ENCODE measurements at places on chromosomes 6 and 20.
A peak's percentile ranks its signal among the peaks of the same experiment; 100 is the strongest.

DNA sequence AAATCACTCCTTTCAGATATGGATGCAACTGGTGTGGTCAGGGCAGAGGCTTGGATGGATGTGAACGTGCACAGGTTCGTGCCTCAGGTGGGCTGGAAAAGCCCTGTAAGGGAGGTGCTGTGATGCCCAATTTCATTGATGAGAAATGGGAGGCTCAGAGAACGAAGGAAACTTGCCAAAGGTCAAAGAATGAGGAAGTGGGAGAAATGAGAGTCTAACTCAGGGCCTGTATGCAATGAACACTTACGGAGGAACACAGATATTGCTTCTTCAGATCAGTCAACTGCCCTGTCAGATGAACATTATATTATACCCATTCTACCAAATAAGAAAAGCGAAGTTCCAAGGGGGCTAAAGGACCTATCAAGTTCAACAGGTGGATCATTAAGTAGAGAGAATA, 134.7 kb downstream of the RCAN2 start:
- DNase-seq, result no peak

DNA sequence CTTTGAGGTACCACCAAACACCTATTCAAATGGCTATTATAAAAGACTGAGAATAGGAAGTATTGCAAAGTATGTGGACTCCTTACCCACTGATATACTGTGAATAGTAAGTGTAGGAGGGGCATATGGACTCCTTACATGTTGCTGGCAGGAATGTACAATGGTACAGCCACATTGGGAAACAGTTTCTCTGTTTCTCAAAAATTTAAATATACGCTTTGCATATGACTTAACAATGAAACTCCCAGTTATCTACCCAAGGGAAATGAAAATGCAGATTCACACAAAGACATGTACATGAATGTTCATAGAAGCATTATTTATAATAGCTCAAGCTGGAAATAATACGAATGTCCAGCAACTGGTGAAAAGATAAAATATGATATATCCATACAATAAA, 5.5 kb upstream of the ENPP1 start:
- no peak for DNase-seq

- no peak for DNase-seq
Measured at GRCh38 chr6:169839493-169839892, 88.1 kb downstream of the ERMARD start.

DNA sequence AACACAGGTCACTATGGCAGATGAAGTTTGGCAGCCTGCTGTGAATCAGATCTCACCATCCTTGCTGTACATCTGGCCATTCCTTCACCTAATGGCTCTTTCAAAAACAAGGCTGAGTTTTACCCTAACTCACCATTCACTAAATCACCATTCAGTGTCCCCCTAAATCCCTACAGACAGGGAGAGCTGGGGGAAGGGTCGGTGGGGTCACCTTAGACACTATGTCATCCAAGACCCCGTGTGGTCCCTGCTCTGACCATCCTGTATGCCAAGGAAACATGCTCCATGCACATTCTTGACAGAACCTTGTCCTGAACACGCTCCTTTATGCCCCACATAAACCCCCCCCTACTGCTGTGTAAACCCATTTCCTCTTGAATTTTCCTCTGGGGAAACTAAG, 31.8 kb upstream of the IL17A start:
- DNase-seq, result no peak

- DNase-seq, result no peak
Measured at GRCh38 chr6:45488889-45489288, 111.2 kb upstream of the SUPT3H start.

GRCh38 chr20:56289652-56290051, 41.1 kb downstream of the MC3R start:
- no peak for DNase-seq

DNA sequence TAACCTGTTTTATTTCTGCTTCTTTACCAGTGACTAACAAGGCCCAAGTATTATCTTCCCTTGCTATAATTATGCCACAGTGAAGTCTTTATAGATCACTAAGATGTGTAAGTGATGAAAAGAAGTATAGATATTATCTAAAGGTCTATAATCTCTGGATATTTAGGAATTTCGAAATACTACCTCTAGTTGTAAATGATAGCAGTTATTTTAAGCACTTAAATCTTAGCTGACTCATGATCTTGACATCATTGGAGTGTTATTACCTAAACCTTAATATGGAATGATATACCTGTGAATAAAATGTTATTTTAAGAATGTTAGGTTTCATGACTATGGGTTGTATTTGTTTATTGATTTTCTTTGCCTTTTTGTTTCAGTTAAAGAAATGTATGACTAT, 31.5 kb downstream of the CDC40 start:
- DNase-seq, result no peak

DNA sequence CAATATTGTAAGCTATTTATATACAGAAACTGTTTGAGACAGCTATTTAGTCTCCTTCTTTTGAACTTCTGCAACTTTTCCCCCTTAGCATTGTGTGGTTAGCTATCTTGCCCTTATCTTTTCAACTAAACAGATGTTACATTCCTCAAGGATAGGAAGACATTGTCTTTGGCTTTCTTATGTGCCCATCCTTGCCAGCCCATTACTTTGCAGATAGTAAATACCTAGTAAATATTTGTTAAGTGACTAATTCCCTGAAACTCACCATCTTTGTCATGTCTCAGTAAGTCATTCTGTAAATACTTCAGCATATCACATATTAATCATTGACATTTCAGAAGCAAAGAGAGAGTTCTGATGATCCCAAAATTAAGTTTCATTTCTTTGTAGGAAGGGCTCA, 69.1 kb upstream of the FLRT3 start:
- DNase-seq, result no peak

DNA sequence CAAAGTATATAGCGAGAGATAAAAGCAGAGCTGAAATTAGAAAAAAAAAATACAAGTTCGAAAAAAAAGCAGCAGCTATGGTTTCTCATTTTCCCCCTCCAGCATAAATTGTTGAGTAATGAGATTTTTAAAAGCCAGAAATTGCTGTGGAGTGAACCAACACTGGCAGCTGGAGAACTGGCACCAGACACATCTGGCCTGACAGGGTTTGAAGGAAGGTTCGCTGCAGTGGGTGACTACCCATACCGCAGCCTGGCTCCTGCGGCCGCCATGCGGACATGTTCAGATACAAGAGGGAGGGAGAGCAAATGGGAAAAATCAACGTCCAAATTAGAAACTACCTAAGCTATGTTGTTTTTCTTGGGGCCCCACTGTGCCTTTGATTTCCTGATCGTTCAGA, 3.3 kb downstream of the APCDD1L start:
- no peak for DNase-seq

DNA sequence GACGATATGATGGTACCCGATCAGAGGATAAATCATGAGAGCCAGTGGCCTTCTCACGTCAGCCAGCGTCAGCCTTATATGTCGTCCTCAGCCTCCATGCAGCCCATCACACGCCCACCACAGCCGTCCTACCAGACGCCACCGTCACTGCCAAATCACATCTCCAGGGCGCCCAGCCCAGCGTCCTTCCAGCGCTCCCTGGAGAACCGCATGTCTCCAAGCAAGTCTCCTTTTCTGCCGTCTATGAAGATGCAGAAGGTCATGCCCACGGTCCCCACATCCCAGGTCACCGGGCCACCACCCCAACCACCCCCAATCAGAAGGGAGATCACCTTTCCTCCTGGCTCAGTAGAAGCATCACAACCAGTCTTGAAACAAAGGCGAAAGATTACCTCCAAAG, 122.2 kb downstream of the TMEM242 start:
- DNase-seq, result no peak

GRCh38 chr6:75283907-75284631, 523 bp downstream of the TMEM30A start:
- no peak for DNase-seq

DNA sequence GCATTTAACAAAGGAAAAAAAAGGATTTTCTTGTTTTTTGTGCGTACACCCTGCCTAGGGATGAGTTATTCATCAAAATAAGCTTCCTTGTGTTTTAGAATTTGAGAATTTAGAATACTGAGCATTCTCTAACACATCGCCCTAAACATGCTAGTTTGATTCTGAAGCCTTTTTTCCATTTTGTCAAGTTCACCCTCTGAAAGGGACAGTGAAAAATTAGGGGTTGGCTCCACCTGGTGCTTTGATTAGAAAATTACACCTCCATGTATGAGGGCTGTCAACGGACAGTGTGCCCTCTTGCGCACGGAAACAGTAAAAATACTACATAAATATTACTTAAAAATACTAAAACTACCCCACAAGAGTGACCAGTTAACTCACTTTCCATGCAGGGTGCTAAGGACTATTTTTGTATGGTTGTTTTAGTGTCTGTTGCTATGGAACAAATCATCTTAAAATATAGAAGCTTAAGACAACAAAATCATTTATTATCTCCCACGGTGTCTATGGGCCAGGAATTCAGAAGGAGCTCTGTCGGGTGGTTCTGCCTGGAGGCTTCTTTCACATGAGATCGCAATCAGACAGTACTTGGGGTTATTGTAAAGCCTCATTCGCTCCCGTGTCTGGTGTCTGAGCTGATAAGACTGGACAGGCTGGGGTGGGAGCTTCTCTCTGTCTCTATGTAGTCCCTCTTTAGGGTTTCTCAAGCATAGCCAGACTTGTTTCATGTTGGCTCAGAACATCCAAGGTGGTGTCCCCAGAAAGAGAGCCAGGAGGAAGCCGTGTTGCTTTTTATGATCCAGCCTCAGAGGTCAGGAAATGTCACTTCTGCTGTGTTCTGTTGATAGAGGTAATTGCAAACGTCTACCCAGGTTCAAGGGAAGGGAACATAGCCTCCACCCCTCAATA, 41.1 kb upstream of the TMEM170B start:
- peak; percentile 48 for DNase-seq

- no peak for DNase-seq
Measured at GRCh38 chr20:35232575-35232974, 6.1 kb downstream of the MMP24 start.

- no peak for DNase-seq
Measured at GRCh38 chr20:52655395-52655794, 316.8 kb upstream of the TSHZ2 start.

DNA sequence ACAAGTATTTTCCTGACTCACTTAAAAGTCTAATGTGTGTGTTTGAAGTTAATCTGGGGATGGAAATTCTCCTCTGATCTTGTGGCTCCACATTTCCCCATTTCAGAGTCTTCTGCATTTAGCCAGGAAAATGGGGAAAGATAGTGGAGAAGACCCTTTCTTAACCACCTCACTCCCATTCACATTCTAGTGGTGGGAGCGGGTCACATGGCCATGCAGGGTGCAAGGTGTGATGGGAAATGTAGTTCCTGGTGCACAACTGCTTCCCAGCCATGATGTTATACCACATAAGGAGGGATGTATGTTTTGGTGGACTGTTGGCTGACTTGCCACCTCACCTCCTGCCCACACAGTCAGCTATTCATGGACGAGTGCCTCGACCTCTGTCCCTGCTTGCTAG, 61.8 kb downstream of the BANF2 start:
- DNase-seq, result no peak

DNA sequence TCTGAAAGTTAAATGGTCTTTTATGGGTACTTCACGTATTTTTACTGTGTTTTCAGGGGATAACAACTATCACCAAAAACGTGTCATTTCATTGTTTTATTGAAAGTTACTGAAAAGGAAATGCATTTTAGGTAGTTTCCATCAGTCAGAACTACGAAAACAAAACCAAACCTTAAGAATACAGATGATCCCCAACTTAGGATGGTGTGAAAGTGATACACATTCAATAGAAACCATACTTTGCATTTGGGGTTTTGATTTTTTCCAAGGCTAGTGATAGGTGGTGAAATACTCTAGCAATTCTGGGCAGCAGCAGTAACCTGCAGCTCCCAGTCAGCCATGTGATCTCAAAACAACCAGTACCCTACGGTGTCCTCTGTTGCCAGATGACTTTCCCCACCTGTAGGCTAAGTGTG, 25.9 kb upstream of the EFHC1 start:
- no peak for DNase-seq

- no peak for DNase-seq
Measured at GRCh38 chr20:21518292-21518991, 4.6 kb upstream of the NKX2-2 start.

DNA sequence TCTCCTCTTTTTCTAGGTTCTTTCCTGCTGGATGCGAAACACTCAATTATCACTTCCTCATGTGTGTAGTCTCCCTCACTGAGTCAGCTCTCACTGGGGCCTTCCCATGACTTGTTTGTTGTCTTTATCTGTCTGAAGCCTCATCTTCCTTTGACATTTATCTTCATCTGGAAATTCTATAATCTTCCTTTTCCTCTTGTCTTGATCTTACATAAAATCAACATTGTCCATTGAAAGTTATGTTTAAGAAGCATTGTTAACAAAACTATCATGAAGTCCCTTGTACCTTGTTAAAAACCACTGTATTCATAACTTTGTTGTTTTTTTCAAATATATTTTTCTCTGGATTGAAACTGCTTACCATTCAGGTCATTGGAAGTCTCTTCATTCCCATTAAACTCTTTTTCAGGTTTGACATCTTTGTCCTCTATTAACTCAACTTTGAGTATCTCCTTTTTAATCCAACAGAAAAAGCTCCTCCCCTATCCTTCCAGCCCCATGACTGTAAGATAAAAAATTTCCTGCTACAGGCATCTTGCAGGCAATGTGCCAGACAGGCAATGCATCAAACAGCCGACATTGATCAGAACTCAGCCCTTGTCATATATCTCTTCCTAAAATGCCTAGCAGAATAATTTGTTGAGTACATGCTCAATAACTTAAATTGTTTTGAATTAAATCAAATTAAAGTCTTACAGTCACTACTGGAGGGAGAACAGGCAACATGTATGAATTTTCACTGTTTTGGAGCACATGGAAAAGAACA, 34.8 kb downstream of the MYLIP start:
- DNase-seq, result no peak

DNA sequence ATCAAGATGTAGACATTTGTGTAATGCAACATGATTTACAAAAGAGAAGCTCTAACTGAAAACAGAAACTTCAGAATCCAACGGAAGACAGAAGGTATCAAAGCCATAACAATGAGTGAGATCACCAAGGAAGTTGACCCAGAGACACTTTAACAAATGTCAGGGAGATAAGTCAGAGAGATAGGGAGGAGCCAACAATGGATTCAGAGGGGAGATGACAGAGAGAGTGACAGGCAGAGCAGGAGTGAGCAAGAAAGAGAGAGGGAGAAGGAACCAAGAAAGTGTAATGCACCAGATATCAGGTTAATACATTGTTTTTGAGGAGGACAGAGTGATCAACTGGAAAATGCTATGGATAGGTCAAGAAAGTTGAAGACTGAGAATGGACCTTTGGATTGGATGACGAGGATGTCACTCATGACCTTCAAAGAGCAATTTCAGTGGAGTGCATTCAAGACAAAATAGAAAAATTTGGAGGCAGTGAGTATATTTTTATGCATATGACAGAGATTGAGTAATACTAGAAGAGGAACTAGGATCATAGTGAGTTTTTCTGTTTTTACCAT, 86.6 kb downstream of the TRDN start:
- no peak for DNase-seq

- DNase-seq, result no peak
Measured at GRCh38 chr20:62900692-62901584, 25.4 kb downstream of the DIDO1 start.

GRCh38 chr6:105326833-105327770, 75.8 kb downstream of the PREP start:
- DNase-seq, result no peak

Measured in stimulated activated CD4-positive, alpha-beta T cell treated with anti-CD3 and anti-CD28 coated beads, Interleukin-1b, Interleukin-23, amount 100 ng/mL, for 1 hour (primary cell).